RCC 7860 (cell line): ENCODE measurements at places on chromosomes 1 and 21.
A peak's percentile ranks its signal among the peaks of the same experiment; 100 is the strongest.

- DNase-seq, result no peak
Measured at GRCh38 chr1:42172381-42173133, 8.0 kb upstream of the GUCA2A start.

DNA sequence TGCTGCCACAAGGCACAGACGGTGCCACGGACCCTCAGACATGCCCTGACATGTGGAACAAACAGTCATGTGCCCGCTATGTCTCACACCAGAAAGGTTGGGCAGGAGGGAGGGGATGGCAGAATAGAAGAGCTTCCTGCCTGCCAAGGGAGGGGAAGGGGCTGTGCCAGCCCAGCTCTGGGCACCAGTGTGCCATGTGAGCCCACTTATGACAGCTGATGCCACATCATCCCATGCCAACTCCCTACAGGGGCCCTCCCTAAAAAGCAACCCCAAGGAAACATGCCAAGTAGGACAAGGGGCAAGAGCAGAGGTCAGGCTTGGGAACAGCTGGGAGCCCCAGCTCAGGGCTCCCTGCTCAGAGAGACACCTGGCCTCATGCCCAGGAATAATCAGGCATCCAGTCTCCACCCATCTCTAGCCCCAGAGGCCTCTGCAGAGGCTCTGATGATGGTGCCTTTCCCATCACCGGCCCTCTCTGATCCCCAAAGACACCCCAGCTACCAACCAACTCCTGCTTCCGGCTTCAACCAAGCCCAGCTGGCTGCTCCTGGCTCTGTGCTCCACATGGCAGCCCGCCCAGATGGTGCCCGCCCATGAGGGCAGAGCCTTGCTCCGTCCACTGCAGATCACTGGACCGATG, 10.3 kb downstream of the ADGRB2 start:
- no peak for DNase-seq

DNA sequence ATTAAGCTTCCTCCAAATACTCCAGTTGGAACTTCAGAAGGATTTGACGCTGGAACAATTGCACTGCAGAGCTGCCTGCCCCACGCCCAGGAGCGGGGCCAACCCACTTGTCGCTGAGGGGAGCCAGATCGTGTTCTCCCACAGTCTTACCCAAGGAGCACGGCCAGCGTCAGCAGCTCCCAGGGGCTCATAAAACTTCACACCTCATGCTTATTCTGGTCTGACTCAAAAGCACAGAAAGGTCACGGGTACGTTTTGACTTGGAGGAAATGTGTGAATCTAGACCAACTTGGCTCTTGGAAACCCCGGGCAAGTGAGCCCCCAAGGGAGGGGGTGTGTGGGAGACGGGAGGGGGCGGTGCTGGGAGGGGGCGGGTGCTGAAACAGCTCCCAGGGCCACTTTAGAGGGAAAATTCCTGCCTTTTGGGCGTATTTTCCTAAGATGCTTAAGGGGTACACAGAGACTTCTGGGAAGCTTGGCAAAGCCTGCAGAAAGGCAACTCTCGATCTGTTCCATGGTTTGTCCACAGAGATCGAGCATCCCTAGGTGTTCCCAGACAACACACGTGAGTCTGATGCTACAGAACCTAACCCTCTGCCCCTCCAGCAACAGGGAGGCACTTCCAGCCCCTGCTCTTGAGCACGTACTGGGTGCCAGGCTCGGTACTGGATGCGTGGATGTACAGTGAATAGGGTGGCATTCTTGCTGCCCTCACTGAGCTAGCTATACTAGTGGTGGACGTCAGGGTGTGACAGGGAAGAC, 98.9 kb downstream of the DHRS3 start:
- DNase-seq, result no peak

GRCh38 chr1:22712502-22713271, 2.0 kb downstream of the EPHB2 start:
- DNase-seq, result no peak

DNA sequence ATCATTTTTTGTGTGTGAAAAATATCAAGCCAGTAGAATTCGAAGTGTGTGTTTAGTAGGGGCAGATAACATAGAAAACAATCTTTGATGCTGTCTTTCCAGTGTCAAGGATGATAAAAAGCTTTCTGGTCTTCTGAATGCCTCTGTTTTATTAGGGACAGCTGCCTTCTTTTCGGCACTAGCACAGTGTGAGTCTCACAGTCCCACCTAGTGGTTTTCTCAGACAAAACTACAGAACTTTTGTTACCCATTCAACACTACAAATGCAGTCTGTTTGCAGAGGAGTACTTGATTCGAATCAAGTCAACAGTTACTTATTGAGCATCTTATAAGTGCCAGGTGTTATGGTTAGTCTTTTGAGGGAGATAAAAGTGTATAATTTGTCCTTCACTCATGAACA, 30.6 kb upstream of the MCOLN3 start:
- DNase-seq, result no peak

- DNase-seq, result no peak
Measured at GRCh38 chr1:48103495-48103894, 106.3 kb upstream of the TRABD2B start.

- no peak for DNase-seq
Measured at GRCh38 chr1:114164840-114165543, 11.3 kb upstream of the SYT6 start.

DNA sequence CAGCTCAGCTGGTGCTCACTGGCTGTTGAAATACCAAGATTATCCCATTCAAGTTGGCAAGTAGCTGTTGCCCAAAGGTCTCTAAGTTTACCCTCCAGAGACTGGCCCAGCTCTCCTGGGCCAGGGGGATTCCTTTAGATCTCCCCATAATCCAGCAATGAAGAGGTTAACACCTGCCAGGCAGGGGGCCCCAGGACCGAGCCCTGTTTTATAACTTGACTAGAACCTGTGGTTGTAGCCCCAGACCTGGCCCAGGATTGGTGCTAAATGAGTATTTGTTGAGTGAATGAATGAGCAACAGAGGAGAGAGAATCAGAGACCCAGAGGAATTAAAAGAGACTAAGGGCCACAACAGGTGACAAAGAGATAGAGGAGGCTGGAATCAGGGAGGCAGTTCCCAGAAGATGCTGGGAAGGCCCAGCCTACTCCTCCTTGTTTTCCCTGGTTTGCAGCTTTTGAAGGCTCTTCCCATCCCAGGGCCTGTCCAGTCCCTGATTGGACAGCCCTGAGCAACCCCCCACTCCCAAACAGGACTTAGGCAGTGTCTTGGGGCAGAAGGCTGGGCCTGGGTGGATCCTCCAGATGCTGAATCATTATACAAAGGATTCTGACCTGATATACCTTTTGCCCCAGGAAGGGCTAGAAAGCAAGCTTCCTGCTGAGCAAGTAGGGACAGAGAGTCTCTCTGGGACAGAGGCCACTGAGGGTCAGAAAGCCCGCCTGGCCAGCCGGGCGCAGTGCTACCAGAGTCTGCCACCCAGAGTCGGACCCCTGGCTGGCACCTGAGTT, 2.4 kb upstream of the RHBG start:
- no peak for DNase-seq

- no peak for DNase-seq
Measured at GRCh38 chr1:168243198-168243597, 17.4 kb downstream of the SFT2D2 start.

- DNase-seq, result peak; percentile 43
Measured at GRCh38 chr1:199463521-199464127, 563.9 kb upstream of the NR5A2 start.

- no peak for DNase-seq
Measured at GRCh38 chr1:157091668-157092273, 7.8 kb downstream of the ETV3L start.

DNA sequence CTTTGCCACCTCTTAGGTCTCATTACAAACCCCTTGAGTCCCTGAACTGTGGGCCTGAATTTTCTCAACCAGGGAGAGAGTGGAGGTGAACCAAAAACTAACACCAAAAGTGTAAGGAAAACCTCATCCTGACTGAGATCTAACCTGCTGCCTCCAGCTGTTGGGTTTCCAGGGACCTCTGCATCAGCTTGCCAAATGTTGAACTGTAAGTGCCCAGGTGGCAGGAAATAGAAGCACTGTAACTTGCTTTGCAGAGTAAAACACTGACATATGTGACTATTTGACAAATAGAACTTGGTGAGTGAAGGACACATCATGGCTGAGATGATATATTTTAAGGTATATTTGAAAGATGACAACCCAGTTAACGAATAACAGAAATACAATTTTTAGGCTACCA, 48.4 kb upstream of the NR5A2 start:
- no peak for DNase-seq
